ENCODE measurements at places on chromosomes 1 and 21.

- no peak for DNase-seq
These were observed 4.5 kb upstream of the CD101 start for GRCh38 chr1:116997066-116997465.

DNA sequence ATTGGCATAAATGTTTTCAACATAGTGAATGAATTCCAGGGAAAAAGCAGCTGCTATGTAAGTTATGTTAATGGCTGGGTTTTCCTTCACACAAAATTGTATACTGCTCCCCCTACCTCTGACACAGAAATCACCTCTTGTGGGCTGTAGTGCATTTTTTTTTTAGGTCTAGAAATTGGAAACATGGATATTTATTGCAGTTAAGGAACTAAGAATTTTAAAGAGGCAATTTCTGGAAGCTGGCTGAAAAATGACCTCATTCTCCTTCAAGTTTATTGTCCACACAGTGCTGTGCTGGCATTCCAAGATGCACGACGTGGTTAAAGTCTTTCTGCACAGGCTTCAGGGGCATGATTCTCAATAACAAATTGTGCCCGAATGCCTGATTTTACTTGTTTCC, 1424.2 kb downstream of the MRPL39 start:
- no peak for DNase-seq

GRCh38 chr21:33801424-33802405, 113.9 kb downstream of the ATP5PO start:
- DNase-seq, result peak; percentile 90

DNA sequence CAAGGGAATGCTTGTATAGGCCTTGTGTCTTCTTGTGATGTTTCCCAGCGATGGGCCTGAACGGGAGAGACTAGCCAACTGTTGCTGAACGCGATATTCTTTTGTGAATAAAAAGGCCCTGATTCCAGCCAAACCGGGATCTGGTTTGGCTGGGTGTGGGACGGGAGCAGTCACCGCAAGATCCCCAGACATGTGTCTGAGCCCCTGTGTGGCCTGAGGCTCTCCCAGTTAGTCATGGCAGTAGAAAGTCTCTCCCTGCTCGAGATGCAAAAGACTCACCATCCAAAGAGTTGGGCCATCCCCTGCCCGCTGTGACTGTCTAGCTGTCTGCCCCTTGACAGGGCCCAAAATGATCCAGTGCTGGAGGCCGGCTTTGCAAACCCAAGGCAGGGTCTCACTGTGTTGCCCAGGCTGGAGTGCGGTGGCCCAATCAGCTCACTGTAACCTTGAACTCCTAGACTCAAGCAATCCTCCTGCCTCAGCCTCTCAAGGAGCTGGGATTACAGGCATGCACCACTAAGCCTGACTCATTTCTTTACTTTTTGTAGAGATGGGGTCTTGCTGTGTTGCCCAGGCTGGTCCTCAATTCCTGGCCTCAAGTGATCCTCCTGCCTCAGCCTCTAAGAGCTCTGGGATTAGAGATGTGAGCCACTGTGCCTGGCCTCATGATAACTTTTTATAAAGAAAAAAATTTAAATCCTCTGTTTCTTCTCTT, 56.4 kb downstream of the KIF26B start:
- DNase-seq, result no peak

DNA sequence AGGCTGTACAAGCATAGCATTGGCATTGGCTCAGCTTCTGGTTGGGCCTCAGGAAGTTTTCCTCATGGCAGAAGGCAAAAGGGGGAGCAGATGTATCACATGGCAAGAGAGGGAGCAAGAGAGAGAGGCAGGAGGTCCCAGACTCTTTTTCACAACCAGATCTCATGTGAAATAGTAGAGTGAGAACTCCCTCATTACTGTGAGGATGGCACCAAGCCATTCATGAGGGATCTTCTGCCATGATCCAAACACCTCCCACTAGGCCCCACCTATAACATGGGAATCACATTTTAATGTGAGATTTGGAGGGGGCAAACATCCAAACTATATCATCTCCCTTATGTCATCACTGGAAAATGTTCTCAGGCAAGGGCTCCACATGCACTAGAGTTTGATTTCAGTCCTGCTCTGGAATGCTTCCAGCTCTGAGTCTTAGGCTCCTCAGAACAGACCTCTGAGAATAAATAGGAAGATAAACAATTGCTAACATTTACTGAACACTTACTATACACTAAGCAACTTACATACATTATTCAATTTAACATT, 39.4 kb upstream of the VTCN1 start:
- peak; percentile 89 for DNase-seq
